ENCODE measurements at places on chromosomes 2 and 18.

GRCh38 chr2:64735504-64735903 lies 81.8 kb upstream of the SERTAD2 start:
- no peak for DNase-seq

- DNase-seq = no peak
Observed at GRCh38 chr2:156394033-156394741, 42.0 kb upstream of the GPD2 start.

DNA sequence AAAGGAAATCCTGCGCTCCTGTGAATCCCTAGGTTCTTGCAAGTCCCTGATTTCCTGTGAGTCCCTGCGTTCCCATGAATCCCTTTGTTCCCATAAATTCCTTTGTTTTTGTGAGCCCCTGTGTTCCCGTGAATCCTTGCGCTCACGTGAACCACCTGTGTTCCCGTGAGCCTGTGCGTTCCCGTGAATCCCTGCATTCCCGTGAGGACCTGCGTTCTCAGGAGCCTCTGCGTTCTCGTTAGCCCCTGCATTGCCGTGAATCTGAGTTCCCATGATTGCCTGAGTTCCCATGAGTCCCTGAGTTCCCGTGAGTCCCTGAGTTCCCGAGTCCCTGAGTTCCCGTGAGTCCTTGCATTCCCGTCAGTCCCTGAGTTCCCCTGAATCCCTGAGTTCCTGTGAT lies 71.5 kb downstream of the SNTG2 start:
- DNase-seq = no peak

GRCh38 chr2:149902081-149902480 lies 314.5 kb upstream of the MMADHC start:
- DNase-seq = no peak

GRCh38 chr2:33059471-33060156 lies 112.9 kb downstream of the LTBP1 start:
- DNase-seq = no peak

- no peak for DNase-seq
Observed at GRCh38 chr2:151423760-151424159, 14.1 kb downstream of the RIF1 start.

DNA sequence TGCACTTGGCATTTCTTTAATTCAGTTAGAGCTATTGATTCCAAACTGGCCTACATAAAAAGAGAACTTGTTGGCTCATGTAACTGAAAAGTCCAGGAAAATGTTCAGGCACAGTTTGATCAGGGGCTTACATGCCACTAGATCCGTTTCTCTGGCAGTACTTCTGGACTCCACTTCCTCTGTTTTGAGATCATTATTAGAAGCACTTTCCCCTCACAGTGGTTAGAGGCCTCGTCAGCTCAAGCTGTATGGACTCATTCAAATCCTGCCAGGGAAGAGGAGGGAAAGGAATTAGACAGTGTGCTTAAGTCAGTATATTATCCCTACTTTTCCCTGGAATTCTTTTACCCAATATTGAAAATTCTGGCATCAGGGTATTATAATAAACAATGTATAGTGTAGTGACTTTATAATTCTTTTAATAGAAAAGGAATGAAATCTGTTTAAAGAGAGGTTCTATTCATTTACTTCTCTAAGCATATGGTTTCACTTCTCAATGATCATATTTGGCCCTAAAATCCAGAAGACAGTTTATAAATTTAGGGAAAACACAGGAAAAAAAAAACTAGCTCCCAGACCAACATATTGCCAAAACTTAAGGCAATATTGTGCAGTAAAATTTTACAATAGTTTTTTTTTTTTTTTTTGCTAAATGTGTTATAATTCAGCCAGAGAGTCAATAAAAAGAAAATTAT lies 92.0 kb downstream of the ARMC9 start:
- DNase-seq = no peak

DNA sequence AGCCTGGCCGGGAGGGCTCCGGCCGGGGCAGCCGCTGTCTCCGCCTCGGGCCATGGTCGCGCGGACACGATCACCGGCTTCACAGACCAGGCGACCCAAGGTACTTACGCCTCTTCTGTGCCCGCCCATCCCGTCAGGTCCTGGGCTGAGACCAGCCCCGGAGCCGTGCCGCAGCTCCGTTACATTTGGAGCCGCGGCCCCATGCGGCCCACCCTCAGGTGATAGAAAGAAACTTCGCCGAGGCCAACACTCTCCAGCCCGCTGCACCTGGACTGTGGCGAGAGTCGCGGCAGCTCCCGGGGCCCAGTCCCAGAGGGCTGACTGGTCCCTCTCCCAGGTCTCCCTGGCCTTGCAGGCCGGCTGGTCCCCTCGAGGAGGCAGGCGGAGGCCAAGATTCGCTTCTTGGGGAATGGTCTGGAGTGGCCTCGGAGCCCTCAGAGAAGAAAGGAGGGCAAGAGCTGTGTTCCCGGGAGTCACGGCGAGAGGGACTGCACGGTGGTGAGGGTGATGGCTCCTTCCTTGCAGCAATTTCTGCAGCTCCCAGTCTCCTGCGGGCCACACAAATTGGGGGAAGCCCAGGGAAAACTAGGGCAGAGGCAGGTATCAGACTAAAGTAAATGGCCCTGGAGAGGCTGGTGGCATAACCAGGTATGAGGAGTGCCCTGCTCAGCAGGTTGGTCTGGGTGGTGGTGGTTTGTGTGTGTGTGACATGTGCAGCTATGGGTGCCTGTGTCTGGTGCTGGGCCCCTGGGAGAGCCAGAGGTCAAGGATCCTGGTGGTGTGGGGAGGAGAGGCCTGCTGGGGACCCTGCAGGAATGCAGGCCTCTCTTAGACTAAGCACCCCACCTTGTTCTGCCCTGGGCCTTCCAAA lies 822 bp downstream of the GDF7 start:
- DNase-seq = no peak

GRCh38 chr2:17518212-17519154 lies at the start of gene RAD51AP2:
Gene RAD51AP2, minus strand, starts transcription at chr2:17518440. Its CDS starts 25 bp downstream, at chr2:17518415.
- DNase-seq = peak; percentile 18

DNA sequence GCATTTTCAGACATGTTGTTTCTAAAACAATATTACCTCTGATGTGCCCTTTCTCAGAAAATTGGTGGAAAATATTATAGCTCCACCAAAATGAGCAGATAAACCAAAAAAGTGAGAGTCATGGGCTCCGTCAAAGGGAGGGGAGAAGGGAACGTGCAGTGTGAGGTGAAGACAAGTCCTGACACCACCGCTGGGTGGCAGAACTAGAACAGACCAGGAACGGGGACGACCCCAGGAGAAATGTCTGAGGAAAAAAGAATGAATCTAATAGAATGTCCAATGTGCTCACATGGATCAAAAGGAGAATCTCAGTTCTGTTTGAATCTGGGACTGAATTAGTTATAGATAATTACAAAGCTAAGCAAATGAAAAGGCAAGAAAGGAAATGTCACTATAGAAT lies 22.6 kb upstream of the BCL2 start:
- DNase-seq = peak; percentile 26
